ENCODE measurements at places on chromosomes 7 and 10.

DNA sequence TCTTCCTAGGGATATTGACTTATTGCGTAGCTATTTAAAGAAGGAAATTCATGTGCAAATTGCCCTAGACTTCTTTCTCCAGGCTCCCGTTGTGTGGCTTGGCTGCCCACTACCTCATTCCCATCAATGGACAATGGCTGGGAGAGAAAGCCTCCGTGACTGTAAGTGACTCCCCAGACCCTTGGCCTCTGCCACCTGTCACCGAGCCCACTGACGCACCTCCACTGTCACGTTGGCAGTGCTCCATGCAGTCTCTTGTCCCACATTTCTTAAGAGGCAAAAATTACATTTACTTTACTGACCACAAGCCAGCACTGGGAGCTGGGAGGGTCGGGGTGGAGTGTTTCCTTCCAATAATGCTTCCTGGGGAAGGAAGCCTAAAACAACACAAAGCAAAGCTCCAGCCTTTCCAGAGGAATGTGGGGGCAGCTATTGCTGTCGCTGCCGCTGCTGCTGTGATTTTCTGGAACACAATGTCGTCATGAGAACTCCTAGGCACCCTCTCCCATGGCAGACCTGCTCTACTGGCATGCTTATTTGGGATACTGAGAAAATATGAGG is 89.7 kb upstream of the STEAP1B start:
- no peak for DNase-seq

- no peak for DNase-seq
Measured at GRCh38 chr7:87876869-87877234, 559 bp downstream of the DBF4 start.

DNA sequence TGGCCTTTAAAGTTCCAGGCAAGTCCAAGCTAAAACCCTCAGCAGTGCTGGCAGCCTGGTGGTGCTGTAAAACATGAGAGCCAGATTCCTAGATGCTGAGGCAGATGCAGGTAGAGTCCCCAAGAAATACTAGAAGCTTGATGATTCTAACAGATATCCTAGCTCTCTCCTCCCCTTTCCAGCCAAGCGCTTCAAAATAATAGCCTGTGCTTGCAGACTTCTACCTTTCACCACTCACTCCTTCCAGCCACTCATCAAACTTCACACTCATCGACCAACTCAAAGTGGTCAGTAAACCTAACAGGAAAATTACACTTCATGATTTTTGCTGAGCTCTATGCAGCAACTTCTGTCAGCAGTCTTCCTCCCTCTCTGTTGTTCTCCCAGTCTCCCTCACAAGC is 50.2 kb downstream of the LMBR1 start:
- DNase-seq, result no peak

DNA sequence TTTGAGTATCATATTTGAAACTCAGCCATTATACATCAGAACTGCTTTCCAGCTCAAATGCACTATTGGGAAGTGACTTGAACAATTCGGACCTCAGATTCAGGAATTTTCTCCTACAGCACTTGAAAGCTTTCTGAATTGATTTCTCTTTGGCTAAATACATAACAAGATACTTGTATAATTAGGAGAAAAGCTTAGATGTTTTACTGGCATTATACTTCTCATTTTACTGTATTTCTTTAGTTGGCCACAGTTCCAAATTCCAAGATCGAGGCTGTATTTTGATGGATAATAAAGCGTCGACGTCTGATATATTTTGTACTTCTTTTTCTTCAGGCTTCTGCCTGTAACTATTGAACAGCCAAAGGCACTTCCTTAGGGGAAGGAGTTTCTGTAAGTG is 26.7 kb upstream of the LYZL2 start:
- DNase-seq, result no peak

- DNase-seq, result peak; percentile 48
Measured at GRCh38 chr7:45189151-45189970, 31.8 kb downstream of the RAMP3 start.

GRCh38 chr10:6543431-6544005 is 36.6 kb downstream of the PRKCQ start:
- DNase-seq, result peak; percentile 80

GRCh38 chr7:140070546-140070945 is 7.8 kb upstream of the PARP12 start:
- no peak for DNase-seq

DNA sequence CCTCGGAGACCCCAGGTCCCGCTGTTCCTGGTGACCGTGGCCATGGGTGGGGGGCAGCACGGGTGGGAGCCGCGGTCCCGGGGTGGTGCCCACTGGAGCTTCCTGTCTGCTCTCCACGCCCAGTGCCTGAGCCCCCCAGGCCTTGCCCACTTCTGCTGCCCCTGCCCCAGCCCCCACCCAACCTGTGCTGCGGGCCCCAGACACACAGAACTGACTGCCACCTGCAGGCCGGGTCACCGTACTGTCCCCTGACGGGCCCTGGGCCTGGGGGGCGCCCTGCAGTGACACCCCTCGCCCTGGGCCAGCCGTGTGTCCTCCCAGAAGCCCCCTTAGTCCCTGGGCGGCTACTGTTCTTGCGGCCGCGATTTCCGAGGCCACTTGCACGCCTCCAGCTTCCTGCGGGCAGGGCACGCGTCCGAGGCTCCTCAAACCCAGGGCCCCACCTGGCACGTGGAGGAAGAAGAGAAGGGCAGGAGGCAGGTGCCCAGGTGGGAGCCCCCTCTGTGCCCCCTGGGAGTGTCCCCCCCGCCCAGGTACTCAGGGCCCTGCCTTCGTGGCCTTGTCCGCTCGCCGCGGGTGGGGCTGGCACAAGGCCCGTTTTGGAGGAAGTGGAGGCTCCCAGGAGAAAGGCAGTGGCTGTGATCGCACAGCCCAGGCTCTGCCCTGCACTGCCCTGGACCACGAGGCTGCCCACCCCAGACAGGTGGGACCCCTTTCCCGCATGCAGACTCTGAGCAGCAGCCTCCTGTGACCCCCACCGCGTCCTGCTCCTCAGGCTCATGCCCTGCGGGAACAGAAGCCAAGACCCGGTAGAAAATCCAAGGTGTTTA is 10.4 kb downstream of the TMEM184A start:
- no peak for DNase-seq

DNA sequence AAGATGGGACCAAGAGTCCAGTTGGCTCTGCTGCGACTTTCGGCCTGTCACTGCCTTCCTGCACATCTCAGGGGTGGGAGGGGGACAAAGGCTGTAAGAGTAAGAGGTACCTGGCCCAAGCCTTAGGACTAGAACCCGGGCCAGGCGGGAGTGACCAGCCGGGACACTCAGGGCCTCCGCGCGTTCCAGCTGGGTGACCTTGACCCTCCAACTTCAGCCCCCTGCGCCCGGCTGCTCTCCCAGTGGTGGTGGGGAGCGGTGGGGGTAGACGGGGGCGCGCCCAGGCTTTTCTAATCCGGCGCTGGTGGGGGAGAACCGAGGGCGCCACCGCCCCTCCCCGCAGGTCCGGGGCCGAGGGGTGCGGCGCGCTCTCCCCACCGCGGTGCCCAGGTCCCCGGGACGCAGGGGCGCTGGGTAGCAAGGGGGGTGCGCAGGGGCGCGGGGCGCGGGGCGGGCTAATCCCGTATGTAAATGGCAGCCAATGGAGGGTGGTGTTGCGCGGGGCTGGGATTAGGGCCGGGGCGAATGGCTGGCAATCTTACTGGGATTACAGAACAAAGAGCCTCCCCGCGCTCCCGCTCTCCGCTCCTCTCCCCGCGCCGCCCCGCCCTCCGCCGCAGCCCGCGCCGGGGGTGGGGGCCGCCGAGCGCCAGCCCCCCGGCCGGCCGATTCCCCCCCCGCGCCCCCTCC is at the start of gene GTF2IRD1:
Gene GTF2IRD1 (plus strand): TSS at position 585 of the 690 bp plus-strand sequence. CDS start 54,175 bp downstream, outside the sequence.
- peak; percentile 69 for DNase-seq

DNA sequence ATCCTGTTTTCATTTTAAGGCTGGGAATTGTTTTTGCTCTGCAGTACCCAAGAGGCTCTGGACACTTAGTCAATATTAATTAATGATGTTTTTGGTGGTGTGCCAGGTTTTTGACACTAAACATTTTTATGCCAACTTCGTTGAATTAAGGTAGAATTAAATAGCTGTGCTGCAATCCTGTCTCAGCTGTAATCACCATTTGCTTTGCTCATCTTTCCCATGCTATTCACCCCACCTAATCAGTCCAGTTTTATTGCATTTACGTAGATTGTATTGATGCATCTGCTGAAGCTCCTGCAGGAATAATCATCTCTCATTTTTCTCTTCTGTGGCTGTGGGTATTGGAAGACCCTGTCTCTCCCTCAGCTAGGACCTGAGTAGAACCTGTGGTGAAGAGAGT is 52.6 kb upstream of the TRUB1 start:
- DNase-seq, result no peak

Data from activated CD8-positive, alpha-beta memory T cell treated with anti-CD3 and anti-CD28 coated beads for 24 hours (primary cell).